ENCODE measurements at places on chromosomes 6 and 20.

DNA sequence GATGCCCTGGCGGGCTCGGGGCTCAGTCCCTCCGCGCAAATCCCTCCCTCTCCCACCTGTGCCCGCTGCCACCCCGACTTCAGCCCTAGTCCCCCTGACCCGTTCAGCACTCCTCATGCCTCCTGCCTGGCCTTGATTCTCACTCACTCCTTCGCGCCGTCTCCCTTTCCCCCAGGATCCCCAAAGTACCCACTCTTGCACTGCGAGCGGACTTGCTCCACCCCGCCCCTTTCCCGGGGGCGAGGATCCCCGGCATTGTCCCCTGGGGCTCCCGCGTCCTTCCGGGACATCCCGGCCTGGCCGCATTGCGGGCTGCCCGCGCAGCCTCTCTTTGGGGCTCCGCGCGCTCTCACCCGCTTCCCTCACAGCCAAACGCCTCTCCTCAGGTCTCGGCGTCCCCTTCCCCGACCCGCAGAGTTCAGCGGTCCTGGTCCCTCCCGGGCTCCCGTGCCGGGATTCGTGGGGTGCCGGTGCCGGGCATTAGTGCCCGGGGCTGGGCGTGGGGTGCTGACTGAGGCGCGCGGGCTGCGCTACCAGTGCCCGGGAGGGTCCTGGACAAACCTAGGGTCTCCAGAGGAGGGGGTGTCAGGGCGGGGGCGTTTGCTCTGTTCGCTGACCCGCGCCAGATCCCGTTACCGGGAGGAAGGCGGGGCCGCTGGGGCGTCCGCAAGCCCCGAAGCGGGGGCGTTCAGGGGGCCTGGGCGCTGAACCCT is 45.5 kb upstream of the SUPT3H start:
- peak; percentile 70 for DNase-seq

- no peak for DNase-seq
Observed at GRCh38 chr6:3392930-3393835, 63.7 kb downstream of the SLC22A23 start.

DNA sequence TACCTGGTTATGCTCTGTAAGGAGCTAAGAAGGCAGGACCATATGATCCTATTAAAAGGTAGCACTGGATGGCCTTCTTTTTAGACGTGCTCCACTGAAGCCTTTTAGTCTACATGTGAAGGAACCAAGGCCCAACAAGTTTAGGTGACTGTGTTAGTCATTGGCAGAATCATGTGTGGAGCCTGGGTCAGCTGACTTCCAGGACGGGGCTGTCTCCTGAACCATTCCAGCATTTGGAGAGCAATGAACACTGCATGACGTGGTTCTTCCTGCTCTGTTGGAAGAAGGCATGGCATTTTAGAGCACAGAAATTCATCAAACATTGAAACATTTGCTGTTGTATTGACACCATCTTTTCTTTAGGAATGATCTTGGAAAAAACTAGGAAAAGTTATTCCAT is 87.8 kb upstream of the TIAM2 start:
- no peak for DNase-seq

DNA sequence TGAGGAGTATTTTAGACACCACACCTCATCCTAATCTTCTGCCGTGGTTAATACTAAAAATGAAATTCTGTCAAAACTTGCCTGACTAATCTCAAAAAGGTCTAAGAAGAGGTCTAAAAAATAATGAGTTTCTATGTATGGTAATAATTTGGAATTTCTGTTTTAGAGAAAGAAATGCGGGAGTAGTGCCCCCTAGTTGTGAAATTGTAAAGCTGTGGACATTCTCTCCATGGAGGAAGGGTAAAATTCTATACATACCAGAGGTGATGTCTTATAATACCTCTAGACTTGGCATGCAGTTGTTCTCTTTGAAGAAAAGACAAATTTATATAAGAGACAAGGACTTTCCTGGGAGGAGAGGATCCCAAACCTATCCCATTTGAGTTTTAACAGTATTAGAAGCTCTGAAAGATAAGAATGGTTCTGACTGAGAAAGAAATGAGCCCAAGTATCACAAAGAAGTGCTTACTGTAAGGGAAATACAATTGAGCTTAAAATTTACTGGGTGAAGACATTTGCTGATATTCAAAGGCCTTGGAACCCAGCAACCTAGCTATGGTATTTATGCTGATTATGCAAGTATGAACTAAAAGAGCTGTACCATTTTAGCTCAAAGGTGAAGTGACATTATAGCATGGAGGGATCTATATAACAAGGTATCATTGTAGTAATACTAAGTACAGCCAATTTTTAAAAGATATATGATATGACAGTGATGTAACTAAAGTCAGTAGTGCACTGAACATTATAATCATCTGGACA is 5.1 kb upstream of the EPHA7 start:
- DNase-seq, result peak; percentile 30

- no peak for DNase-seq
Observed at GRCh38 chr20:35014537-35014936, 58.9 kb downstream of the MYH7B start.

Data from GM23248 (cell line).